ENCODE measurements at places on chromosomes 1 and 21.

- DNase-seq = no peak
These were observed 6.3 kb upstream of the UBE2U start for GRCh38 chr1:64197076-64197475.

GRCh38 chr21:40049931-40050290, 182.7 kb downstream of the PCP4 start:
- DNase-seq = no peak

- DNase-seq = no peak
These were observed 18.2 kb upstream of the NADK start for GRCh38 chr1:1796466-1796865.

GRCh38 chr1:169604781-169605560, 18.7 kb upstream of the F5 start:
- DNase-seq = no peak

DNA sequence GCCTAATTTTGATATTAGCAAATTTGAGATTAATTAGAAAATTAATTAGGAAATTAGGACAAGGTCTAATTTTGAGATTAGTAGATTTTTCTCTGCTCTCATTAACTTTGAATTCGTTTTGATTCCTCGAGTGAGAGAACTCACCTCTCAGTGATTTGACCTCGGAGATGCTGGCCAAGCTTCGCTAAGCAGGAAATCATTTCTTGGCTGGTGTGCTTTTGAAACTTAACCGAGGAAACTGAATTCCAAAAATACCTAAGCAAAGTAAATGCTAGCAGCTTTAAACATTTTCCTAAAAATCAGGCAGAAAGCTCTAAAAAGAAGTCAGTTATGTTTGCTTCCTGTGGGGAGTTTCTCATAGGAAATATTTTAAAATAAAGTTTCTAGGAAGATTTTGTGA, 34.9 kb downstream of the CDC14A start:
- no peak for DNase-seq

DNA sequence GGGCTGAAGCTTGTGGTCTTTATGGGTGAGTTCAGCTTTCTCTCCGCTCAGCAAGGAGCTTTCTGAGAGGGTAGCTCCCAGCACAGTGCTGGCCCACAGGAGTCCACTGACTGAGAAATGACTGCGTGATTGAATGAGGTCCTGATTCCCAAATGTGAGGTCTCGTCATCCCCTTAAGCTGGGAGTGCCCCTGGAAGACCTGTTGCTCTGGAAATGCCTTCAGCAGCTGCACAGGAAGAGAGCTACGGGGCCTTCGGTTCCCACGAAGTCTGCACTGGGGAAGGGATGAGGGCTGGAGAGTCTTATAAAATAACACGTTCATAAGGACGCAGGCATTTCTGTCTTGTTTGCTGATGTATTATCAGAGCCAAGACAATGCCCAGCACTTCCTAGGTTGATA, 14.0 kb downstream of the TNNT2 start:
- DNase-seq = no peak

- no peak for DNase-seq
These were observed 12.6 kb upstream of the OR6N2 start for GRCh38 chr1:158793604-158794003.

GRCh38 chr1:68129536-68130250, 79.3 kb upstream of the DIRAS3 start:
- no peak for DNase-seq

GRCh38 chr21:36859744-36860501, 106.5 kb downstream of the HLCS start:
- DNase-seq = no peak

All from coronary artery (tissue), 2 donors.